ENCODE measurements at places on chromosomes 6 and 20.

DNA sequence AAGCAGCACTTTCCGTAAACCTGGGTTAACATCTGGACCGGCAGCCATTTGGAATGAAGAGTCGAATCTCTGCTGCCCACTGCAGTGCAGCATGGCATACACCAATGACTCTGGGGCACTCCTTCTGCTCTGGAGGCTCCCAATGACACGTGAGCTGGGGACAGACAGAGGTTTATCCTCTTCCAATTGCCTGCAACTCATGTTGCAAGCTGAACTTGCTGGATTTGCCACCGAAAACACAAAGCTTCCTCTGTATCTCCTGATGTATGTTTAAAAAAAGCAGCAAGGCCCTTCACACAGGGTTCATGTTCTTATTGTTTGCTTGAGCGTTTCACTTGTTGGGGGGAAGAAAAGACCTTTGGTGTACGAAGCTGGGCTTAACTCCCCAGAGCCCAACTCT is 10.8 kb downstream of the NCOA5 start:
- DNase-seq, result no peak

- no peak for DNase-seq
Observed at GRCh38 chr6:129647044-129647443, 62.9 kb downstream of the ARHGAP18 start.

- no peak for DNase-seq
Observed at GRCh38 chr6:4280707-4281106, 145.3 kb upstream of the ECI2 start.

- DNase-seq, result no peak
Observed at GRCh38 chr6:106614166-106614565, 15.1 kb downstream of the RTN4IP1 start.

DNA sequence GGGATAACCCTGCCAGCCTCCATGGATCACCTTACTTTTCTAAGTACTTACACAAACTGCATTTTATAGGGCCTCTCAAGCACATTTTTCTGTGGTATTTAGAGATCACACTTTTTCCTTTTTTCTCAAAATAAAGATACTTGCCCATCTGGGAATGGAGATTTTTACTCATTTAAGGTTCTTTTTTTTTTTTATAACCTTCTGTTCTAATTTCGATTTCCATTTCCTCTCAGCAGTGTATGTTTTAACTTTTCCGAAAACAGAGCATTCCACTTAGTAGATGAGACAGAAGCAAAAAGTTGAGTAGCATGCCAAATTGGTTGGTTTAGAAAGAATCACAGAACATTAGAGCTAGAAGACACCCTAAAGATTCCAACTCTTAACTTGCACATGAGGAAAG is 214.3 kb downstream of the ARHGAP18 start:
- DNase-seq, result no peak

Data from neural crest cell (in vitro differentiated cells).